D721Med (cell line): ENCODE measurements at places on chromosomes 3 and 15.

DNA sequence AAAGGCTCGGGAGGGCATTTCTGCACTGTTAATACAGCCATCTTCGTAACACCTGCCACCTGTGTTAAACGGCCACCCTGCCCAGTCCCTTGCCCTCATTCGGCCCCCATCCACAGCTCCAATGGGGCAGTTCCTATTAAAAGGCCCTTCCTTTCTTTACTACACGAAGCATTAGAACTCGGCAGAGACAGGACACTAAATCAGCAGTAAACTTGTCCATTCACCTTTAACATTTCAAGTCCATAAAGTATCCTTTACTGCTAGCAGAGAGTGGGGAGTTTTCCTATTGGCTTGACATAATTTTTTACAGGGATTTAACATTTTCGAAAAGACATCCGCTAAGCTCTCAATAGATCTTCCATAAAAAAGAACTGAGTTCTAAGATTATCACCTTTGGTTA lies 76.3 kb downstream of the LRRN1 start:
- DNase-seq = no peak

DNA sequence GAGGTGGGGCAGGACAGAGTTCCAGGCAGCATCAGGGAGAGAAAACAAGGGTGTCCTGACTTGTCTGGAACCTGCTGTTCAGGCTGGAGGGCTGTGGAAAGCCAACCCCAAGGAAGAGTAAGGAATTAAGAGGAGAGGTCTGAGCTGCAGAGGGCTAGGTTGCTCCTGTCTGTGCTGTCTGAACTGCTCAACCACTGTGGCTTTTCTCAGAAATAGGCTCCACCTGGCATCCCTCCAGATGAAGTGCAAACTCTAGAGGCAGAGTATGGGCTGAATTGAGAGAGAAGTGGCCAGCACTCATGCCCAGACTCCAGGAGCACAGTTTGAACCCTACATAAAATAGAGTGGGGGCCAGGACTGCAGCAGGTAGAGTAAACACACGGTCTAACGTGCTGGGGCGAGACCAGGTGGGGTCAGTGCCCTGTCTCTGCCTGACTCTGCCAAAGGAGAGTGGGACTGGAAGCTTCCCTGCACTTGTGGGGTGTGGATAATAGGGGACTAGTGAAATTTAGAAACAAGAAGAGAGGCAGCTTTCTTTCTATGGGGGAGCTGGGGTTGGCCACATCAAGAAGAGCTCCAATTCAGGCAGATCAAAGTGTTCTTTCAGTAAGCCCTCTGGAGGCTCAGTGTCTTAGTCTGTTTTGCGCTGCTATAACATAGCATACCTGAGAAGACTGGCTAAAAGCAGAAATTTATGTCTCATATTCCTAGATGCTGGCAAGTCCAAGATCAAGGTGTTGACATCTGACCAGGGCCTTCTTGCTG lies 28.0 kb upstream of the MNS1 start:
- DNase-seq = no peak

DNA sequence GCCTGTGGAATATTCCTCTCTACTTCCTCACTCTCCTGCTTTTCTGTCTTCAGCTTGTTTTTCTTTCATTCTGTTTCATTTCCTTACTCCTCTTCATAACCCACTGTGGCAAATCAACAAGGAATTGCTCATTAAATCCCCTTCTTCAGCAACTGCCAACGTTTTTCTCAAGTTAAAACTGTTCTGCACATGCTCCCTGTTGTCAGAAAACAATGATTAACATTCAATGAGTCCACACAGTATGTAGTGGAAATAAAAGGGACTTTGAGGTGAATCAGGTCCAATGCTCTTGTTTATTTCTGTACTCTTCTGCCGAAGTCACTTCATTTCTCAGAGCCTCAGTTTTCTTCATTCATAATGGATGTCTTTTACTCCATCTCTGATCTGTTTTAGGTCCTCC lies 11.9 kb upstream of the ROBO2 start:
- no peak for DNase-seq

- no peak for DNase-seq
Observed at GRCh38 chr3:74920721-74921350, 306.4 kb upstream of the CNTN3 start.

DNA sequence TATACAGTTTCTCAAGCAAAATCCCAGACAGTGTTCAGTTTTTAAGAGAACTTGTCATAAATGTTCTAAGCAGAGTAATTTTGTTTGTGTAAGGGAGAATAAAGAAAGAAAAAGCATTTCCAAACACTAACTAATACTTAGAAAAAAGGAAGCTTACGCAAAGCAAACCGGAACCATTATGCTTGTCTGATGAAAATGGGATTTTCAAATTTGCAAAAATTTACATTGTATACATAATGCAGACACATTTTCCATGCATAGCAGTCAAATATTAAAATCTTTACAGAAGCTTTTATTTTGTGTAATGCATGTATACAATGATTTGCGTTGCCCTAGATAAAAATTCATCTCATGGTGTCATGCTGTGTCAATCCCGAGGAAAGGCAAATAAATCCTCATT lies 229.0 kb downstream of the SLC9A9 start:
- DNase-seq = no peak

DNA sequence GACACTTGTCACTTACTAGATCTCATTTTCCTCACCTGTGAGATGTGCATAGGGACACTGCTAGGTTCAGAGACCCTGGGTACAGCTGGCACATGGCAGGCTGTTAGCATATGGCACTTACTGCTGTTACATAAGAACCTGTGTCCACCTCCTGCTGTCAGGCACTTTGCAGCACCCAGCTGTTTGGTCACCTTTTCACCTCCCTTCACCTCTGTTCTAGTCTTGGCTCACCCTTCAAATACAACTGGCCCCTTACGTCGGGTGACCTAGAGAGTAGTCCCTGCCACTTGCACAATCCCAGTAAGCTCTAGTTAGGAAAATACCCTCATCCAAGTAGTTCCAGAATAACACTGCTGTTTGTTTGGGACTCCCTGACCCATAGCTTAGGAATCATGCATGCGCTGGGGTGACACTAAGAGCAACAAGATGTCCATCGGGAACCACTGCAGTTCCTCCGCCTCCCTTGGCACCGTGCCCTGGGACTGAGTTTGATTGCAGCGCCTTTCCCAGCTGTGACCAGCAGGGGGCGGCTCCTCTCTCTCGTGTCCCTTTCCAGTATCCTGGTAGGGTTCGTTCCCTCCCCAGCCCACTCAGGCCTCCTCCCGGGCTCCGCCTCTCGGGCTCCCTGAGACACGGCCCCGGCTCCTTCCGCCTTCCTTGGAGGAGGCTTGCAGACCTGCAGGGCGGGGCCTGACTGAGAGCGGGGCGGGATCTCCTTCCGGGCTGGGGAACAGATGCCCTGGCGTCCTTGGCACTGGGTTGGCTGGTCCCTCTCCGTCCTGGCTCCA lies 78.6 kb downstream of the ABHD5 start:
- DNase-seq = peak; percentile 67

- no peak for DNase-seq
Observed at GRCh38 chr3:101381809-101382208, 61.4 kb upstream of the IMPG2 start.
